Liver (tissue), 10 donors: ENCODE measurements at places on chromosomes 7 and 10. TPM values are rescaled to one million over a fixed set of nuclear protein-coding genes. Genes with fewer than 3 reads are reported as not detected.
A peak's percentile ranks its signal among the peaks of the same experiment; 100 is the strongest.

The FAM25A gene
- not detected for total RNA-seq

- DNase-seq, result no peak
These were observed 66.4 kb downstream of the NHLRC2 start for GRCh38 chr10:113920875-113921274.

The BUD31 gene
- total RNA-seq, result 18.5 TPM

DNA sequence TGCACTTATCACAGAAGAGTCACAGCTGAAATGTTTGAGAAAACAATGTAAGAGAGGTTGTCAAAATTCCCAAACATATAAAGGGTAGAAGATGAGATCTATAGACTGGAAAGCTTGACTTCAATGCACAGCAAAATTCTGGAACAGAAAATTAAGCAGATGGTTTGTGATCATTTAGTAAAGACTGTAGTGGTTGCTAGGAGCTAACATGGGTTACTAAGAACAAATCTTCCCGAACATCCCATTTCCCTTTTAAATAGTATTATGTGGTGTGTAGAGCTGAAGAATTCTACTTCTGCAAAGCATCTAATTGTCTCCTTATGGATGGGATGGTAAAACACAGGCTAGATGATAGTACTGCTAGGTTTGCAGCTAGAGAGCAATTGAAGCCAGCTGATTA, 312.3 kb downstream of the CAMK1D start:
- DNase-seq, result no peak

The PRKCQ gene
- 3.3 TPM for total RNA-seq

GRCh38 chr7:17882685-17883084, 57.6 kb downstream of the SNX13 start:
- no peak for DNase-seq

DNA sequence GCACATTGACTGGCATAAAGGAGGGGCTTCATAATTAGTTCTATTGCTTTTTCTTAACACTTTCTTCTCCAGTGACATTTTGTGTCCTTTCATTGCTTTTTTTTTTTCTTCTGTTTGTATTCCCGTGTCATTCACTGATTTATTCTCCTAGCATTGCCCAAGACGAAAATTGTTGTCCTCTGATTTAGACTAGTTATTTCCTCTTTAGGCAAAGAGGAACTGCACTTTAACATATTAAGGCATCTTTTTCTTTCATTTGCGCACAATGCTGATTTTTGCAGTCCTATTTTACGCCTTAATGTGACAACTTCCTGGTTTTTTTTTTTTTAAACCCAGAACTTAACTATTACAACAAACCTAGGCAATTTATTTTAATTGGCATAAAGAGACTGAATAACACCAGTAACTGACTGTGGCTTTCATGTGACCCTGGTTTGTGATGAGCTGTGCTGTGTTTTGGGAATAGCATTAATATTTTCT, 39.7 kb downstream of the ARID5B start:
- no peak for DNase-seq

The CLRN3 gene
- 5.7 TPM for total RNA-seq

DNA sequence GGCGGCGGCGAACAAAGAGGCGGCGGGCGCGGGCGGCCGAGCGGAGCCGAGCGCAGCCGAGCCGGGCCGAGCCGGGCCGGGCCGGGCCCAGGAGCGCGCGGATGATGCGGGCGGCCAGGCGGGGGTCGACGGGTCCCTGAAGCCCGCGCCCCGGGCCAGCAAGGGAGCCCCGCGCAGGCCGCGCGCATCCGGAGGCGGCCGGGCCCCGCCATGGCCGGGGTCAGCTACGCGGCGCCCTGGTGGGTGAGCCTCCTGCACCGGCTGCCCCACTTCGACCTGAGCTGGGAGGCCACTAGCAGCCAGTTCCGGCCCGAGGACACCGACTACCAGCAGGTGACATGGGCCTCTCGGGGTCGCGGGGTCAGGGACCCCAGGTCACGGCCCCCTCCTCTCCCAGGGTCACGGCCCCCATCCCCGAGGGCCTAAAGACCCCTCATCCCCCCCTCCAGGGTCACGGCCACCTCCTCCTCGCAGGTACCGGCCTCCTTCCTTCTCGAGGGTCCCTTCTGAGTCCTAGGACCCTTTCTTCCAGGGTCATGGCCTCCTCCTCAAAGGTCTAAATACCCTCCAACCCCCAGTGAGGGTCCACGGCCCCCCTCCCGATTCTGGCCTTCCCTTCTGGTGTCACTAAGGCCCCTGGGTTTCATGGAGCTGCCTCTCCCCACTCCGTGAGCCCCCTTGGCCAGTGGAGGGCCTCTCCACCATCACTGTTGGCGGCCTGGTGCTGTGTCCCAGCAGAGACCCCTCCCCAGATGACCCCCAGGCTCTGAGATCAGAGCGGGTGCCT, at the start of gene TTYH3:
TSS of gene TTYH3 (plus strand) at position 41 of the 787 bp plus-strand sequence. CDS start at position 211, 170 bp downstream.
- no peak for DNase-seq

DNA sequence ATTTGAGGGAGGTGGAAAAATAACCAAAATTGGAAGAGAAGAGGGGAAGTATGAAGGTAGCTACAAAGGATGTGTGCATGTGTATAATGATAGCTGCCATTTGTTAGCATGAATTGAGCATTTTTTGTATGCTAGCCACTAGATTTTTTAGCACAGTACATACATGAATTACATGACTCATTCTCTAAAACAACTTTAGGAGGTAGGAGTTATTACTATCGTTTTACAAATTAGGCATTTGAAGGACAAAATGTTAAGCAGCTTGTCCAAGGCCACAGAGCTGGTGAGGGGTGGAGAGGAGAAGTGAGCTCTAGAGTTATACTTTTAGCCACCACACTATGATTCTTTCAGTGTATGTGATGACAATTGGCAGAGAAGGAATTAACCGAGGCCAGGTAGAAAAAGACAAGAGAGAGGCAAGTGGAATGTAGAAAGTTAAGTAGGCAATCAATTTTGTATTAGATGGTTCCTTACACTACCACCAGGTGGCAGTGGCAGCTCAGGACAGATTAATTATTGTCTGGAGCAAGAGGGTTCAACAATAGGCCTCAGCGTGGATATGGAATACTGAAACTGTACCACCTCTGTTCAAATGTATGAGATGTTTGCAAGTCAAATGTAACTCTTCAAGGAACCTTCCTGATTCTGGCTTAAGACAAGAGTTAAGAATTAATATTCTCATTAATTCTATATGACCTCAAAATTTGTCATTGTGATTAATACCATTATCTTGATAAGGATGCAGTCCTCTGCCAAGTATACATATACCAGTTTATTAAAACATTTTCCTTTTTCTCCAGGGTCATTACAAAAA, 128.0 kb downstream of the MBL2 start:
- DNase-seq, result peak; percentile 39

GRCh38 chr10:93080350-93081046, 6.8 kb downstream of the CYP26A1 start:
- peak; percentile 66 for DNase-seq
